CD4-positive, alpha-beta T cell (primary cell): ENCODE measurements at places on chromosomes 1 and 21.

DNA sequence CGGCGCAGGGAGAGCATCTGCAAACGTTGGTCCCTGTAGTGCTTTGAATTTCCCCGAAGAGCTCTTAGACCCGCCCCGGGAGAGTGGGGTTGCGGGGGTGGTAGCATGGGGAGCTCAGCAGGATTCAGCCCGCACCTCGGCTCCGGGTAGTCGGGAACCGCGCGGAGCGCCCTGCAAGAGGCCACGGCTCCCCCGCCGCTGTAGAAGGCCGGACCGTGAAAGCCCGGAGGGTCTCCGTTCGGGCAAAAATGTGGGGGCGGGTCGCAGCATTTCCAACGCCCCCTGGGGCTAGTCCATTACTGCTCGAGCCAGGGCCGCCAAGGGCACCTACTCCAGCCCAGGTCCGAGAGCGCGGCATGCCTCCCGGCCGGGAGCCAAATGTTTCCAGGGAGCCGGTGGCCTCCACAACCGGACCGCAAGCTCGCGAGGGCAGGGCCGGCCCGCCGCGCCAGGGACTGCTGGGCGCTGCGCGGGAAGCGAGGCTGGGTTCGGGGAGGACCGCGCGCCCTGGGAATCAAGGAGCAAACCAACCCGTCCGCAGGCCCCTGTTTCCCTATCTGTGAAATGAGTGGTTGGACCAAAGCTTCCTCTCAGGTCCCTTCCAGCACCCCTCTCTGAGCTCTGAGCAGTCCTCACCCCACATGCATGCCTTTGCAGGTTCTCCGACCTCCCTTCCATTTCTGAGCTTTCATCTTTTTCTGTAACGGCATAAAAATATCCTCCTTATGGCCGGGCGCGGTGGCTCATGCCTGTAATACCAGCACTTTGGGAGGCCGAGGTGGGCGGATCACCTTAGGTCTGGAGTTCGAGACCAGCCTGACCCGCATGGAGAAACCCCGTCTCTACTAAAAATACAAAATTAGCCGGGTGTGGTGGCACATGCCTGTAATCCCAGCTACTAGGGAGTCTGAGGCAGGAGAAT, 775 bp upstream of the TMEM63A start:
- peak; percentile 55 for DNase-seq

- no peak for DNase-seq
Observed at GRCh38 chr1:25772164-25772563, 27.8 kb upstream of the SELENON start.

DNA sequence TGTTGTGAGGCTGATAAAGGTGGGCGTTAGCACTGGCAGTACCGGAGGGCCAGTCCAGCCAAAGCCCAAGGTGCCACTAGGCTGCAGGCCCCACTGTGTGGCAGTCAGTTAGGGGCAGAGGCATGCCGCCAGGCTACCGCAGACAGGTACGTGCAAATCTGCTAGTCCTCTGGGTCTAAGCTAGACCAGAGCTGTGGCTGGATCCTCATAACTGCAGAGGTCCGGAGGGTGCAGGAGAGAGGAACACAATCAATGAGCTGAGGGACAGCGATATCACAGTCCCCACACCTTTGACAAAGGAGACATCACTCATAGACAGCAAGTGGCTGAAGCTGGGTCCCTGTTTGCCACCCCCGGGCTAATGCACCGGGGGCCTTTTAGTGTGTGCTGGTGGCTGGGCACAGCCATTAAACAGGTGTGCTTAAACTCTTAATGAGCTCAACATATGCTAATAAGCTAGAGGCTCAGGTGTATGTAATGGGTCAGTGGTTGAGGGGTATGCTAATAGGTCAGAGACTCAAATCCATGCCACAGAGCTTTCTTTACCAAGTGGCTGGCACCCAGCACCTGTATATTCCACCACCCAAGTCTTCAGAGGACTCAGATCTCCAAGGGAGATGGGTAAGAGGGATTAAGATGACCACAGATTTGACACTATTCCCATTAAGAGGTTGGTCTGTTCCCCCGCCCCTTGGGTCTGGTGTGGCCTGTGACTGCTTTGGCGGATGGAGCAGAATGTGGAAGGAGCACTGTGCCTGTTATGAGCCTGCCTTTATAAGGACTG, 82.0 kb downstream of the GLIS1 start:
- no peak for DNase-seq

GRCh38 chr1:56545711-56546110, 33.7 kb downstream of the PLPP3 start:
- no peak for DNase-seq

DNA sequence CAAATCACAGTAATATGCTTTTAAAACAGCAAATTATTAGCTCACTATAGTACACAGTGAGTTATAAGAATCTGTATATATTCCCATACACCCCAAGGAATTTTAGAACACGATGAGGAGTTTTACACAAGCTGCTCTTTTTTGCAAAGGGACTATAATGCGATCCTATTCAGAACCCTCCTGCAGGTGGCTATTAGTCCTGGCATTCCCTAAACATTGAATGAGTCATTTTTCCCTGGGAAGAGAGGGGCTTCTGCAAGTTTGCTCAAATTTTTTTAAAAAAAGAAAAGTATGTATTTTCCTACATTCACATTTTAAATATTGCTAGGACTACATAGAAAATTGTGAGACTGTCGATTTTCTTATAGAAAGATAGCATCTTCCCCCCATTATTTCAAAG, 106.3 kb downstream of the COL11A1 start:
- DNase-seq, result no peak

GRCh38 chr1:31019401-31019800, 46.1 kb downstream of the PUM1 start:
- DNase-seq, result no peak

- DNase-seq, result no peak
Observed at GRCh38 chr1:8363767-8364301, 45.9 kb downstream of the SLC45A1 start.

DNA sequence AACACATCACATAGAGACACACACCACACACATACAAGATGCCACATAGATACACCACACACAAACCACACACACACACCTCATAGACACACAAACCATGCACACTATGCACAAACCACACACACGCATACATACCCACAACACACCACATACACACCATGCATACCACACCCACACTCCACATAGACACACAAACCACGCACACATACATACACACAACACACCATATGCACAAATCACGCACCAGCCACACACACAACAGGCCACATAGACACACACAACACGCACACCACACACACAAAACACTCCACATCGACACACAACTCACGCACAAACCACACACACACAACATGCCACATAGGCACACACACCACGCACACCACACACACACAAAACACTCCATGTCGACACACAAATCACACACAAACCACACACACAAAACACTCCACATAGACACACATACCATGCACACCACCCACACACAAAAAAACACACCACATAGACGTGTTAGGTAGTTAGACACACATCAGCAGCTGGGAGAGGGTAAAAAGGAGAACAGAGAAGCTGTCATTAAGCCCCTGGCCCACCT, 49.5 kb upstream of the SLC19A1 start:
- no peak for DNase-seq

DNA sequence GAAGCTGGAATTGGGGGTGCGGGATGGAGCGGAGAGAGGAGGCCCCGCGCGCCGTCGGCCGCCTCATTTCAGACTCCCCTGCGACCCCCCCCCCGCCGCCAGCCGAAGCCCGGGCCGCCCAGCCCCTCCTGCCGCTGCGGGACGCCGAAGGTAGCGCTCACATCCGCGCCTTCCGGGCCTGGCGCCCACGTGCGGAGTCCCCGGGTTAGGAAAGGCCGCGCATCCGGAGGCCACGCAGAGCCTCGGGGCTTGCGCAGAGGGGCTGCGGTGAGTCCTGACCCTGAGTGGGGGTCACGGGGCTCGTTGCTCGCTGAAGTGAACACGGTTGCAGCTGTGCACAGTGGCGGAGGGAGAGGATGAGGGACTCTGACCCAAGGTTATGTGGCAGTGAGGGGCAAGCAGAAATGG, 552 bp upstream of the ZNF496 start:
- peak; percentile 32 for DNase-seq

GRCh38 chr1:94698759-94699502, 121.2 kb upstream of the SLC44A3 start:
- no peak for DNase-seq

DNA sequence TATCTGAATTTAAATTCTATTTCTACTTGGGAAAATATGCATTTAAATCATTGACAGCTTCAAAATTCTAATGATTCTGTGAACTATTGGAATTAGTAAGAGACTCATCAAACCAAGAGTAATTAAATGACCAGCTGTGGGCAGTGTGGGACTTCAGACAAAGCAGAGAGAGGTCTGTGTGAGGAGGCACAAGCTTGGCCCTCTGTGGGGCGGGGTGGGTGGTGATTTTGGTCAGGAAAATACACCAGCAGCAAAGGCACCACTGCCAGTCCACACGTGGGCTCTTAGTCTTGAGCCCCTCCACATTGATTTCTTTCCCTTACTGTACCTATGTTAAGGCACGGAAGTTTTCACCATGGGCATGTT, 39.2 kb upstream of the RAB4A start:
- DNase-seq, result no peak

DNA sequence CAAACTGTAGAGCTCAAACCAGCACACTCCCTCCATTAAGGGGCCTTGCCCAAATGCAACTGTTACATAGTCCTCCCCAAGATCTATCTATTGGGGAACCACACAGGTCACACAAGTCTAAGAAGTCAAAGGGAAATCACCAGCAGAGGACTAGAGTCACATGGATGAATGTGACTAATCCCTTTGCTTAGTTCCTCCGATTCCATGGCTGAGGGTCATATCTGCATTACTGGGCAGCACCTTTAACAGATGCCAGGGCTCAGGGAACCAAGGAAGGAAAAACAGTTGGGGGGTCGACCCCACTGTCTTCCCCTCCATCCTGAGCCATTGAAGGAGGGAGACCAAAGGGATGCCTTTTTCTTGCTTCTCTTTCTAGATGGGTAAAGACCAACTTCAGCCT, 23.4 kb upstream of the SMYD3 start:
- no peak for DNase-seq

DNA sequence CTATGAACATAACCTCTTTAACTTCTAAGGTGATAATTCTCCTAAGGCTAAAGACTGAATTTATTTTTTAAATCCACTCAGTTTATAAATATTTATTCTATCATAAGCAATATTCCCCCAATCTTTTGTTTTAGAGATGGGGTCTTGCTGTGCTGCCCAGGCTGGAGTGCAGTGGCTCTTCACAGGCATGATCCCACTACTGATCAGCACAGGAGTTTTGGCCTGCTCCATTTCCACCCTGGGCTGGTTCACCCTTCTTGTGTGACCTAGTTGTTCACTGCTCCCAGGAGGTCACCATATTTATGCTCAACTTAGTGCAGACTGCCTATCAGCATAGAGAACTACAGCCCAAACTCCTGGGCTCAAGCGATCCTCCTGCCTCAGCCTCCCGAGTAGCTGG, 38.6 kb downstream of the LPGAT1 start:
- DNase-seq, result no peak

DNA sequence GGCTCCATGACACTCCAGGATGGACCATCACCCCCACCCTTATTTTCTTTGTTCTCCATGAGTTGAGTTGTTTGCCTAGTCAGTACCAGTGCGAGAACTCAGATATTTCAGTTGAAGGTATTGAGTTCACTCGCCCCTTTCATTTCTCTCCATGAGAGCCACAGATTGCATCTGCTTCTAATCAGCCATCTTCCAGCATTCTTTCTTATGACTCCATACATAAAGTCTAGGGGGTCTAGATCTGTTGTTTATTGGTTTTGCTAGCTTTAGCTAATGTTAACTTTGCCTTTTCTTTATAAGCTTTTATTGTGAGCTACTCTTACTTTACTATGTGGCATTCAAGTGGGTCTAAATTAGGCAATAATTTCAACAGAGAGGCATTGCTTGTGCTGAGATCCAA, 71.6 kb upstream of the PDC start:
- no peak for DNase-seq

GRCh38 chr21:28239340-28239739, 753.3 kb downstream of the LTN1 start:
- no peak for DNase-seq

- no peak for DNase-seq
Observed at GRCh38 chr21:40393066-40393465, 453.9 kb downstream of the DSCAM start.

DNA sequence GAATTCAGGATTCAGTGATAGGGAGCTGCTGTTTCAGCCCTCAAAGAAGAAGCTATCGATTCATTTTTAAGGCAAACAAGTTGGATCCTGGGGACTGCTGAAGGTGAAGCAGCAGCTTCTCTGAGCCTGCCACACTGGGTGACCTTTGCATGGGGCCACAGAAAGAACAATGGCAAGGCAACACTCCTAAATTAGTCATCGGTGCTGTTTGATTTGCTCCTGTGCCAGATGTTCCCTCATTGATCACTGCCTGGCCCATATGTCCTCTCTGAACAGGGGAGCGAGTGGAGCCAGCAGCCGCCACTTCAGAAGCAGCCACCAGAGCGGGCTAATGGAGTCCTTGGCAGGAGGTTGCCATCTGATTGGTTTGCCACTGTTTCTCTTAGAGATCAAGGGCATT, 391.5 kb downstream of the NTNG1 start:
- no peak for DNase-seq

GRCh38 chr1:37477198-37477931, 3.0 kb downstream of the ZC3H12A start:
- DNase-seq, result peak; percentile 74

DNA sequence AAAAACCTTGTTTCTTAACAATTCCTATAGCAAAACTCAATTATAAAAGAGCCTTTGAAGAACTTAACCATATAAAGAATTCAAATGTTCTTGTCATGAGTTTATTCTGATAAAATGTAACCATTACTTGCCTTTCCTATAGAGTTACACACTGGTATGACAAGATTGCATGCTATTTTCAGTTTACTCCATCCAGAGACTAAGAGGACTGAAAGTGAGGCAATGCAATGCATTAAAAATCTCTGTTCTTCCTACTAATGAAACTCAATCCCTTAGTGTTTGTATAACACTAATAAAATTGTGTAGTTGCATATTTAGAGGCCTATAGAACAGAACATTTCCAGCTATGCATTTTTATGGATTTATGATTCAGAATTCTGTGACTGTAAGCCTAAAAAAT, 88.1 kb downstream of the COP1 start:
- no peak for DNase-seq

- no peak for DNase-seq
Observed at GRCh38 chr1:67743072-67743725, 58.2 kb downstream of the GADD45A start.

DNA sequence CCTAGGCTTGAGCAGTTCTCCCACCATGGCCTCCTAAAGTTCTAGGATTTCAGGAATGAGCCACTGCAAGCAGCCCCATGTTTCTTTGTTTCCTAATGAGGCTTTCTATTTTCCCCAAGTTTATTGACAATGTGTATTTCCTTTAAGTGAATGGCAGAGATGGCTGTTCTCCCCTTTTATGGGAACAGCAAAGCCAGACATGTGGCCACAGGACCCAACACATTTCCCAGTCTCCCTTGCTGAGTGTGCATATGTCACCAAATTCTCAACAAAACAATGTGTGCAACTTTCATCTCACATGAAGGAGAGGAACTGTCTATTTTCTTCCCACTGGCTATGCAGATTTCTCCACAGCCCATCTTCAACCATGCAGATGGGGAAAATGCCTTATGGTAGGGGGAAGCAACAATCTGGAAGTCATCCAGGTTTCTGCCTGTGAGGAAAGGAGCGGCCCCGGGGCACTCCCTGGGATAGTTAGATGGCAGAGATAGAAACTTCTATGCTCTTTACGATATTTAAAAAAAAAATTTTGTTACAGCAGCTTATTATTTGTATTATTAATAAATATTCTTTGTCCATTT, 28.6 kb upstream of the MAP10 start:
- no peak for DNase-seq

GRCh38 chr21:38861056-38861455, 55.3 kb downstream of the ETS2 start:
- no peak for DNase-seq

- no peak for DNase-seq
Observed at GRCh38 chr21:45454926-45455673, 50.1 kb downstream of the COL18A1 start.
